Stimulated activated CD8-positive, alpha-beta memory T cell treated with anti-CD3 and anti-CD28 coated beads, Interleukin-4, amount 100 ng/mL, for 1 hour (primary cell): ENCODE measurements at places on chromosomes 1 and 21.

GRCh38 chr1:229803626-229804217 is 177.7 kb downstream of the URB2 start:
- DNase-seq = no peak

GRCh38 chr1:60911966-60912697 is 170.2 kb upstream of the NFIA start:
- no peak for DNase-seq

- DNase-seq = no peak
These were observed 214 bp downstream of the NCAM2 start for GRCh38 chr21:20998456-20998789.

DNA sequence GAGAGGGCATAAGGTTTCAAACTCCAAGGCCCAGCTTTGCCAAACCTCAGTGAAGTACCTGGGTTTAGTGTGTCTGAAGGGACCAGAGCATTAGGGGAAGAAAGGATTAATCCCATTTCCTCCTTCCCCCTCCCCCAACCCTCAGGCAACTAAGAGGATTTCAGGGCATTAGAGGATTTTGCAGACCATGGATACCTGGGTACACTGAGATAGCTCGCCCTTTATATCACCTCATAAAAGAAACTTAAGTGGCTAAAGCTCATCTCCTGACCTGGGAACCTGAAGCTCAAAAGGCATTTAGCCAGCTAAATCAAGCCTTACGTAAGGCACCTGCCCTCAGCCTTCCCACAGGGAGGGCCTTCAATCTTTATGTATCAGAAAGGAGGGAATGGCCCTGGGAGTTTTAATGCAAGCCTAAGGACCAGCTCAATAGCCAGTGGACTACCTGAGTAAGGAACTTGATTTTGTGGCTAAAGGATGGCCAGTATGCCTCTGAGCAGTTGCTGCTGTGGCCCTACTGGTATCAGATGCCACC is 26.4 kb upstream of the SMYD3 start:
- DNase-seq = no peak

- no peak for DNase-seq
These were observed 91.5 kb upstream of the ETS2 start for GRCh38 chr21:38714039-38714817.

DNA sequence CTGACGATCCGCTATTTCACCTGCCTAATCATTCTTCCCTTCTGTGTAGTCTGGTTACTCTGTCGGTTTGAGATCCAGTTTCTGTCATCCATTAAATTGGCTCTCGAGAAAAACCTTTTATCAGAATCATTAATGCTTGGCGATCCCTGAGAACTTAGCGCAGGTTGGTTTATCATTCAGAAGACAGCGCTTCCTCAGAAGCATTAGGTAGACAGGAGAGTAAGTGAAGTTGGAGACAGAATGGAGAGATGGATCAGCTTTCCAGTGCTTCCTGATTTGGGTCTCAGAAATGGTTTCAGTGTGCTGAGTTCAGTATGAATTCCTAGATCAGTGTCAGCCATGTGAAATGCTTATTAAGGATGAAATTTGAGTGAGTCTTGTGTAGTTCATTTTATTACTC is 1.3 kb downstream of the USP1 start:
- no peak for DNase-seq

GRCh38 chr1:180901076-180901990 is 11.4 kb upstream of the KIAA1614 start:
- DNase-seq = no peak

DNA sequence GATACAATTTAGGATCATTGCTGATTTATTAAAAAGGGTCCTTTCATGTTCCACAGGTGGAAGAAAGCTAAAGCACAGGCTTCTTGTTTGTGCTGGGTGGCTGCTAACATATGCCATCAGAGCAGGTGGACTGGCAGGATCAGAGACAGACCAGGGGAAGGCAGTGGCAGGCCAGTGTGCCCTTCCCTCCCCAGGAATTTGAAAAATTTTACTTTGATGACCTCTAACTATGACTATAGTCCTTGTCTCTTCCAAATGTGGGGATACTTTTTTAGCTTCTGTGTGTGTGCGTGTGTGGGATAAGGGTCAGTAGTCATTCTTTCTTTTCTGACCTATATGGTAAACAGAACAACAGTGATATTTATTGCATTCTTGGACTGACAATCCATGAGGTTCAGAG is 49.9 kb downstream of the LHX9 start:
- DNase-seq = no peak

DNA sequence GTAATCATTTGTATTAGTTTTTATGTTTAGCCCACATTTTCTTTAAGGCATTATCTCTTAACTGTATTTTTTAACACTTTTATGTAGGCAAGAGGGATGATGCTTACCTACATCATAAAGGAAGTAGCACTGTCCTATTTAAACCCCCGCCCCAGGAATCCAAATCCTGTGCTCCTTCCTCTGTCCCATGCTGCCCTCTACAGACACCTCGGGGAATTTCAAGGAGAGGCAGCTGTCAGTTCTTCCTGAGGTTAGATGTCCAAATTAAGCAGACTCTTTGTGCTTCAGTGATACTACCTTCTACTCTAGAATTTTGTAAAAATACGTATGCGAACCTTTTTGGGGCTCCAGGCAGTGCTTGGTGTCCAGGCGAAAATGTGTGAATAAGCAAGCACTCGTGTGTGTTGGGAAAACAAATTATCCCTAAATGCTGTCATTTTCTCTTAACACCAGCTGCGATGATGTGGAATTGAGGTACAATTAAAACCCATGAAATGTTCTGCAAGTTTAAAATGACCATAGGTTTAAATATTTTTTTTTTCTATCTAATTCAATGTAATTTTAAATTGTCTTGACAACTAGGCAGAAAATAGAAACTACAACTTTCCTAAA is 19.2 kb downstream of the CRCT1 start:
- DNase-seq = no peak

DNA sequence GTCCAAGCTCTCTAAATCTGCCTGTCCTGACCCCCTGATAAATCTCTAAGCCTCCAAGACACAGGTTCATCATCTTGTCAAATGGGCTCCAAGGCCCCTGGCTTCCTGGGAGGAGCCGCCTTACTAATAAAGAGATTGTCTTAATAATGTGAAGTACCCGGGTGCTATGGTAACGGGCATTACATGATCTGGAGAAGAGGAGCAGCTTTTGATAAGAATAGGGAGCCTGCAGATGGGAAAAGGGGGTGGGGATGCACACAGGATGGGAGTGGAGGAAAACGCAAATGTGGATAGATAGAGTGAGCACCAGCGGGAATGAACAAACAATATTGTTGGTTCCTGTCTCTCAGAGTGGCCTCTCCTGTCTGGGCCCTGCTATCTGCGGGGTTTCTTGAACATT is 11.9 kb upstream of the RXRG start:
- DNase-seq = no peak

DNA sequence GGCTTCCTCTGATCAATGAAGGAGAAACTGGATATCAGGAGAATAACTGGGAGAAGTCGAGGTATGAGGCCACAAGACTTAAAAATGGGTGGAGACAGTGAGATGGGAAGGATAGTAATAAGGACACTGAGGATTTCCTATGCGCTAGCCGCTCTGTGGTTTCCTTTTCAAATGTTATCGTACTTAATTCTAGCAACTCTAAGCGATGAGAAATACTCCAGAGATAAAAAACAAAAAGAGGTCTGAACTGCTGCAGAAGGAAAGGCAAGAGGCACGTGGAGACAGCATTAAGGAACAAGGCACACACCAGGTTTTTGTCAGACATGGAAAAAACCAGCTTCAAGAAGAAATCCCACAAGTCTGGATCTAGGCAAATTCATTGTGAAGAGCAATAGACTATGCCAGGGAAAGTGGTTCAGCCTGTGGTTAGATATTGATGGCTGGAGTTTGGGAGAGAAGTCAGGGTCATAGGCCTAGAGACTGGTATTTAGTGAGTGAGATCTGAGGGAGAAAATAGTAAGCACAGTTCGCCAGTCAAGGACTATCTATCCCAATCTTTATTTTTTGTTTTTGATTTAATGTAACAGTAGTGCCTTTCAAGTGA is 5.3 kb downstream of the CLCA2 start:
- no peak for DNase-seq
